ENCODE measurements at places on chromosomes 6 and 20.

DNA sequence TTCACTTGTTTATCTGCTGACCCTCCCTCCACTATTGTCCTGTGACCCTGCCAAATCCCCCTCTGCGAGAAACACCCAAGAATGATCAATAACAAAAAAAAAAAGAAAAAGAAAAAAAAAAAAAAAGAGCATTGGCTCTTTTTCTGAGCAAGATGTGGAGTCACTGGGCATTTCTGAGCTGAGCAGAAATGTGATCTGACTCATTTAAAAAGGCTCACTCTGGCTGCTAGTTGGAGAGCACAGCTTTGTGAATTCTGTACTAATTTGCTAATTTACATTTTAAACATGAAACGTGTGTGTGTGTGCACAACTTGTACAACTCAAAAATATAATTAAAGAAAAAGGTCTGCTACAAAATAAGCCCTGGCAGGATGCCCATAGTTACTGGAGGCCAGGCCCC, 20.2 kb downstream of the SCML4 start:
- DNase-seq = no peak

GRCh38 chr6:6865611-6866010, 242.2 kb upstream of the RREB1 start:
- no peak for DNase-seq

DNA sequence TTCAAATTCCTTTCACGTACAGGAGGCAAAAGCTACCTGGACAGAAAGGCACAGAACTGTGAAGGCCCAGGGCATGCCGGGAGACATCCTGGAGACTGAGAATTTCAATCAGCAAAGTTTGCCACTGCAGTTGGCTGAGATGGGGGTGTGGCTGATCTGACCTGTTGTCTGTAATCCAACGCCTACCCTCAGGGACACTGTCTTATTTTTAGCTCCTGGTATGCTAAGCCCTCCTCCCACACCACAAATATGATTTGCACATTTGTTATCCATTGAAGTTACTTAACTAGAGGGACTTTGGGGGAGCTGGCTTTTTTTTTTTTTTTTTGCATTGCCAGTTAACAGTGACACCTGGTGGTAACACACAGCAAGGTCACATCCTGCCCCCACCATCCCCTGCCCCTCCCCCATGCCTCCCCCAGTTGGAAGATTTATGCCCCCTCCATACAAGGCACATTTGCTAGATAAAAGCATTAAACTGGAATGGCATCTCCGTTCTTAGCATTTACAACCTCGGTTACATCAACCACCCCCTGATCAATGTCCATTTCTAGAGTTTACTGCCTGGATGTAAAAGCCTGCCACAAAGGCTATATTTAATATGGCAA, 40.4 kb downstream of the TTI1 start:
- peak; percentile 45 for DNase-seq

GRCh38 chr6:148532698-148533097, 190.1 kb downstream of the SASH1 start:
- DNase-seq = no peak

GRCh38 chr6:137736048-137736818, 130.8 kb upstream of the TNFAIP3 start:
- no peak for DNase-seq

GRCh38 chr6:40387871-40388264, 199.3 kb downstream of the LRFN2 start:
- DNase-seq = no peak

Data from D721Med (cell line).